ENCODE measurements at places on chromosomes 3 and 15.

- no peak for DNase-seq
These were observed 72.8 kb downstream of the KLF15 start for GRCh38 chr3:126284258-126284904.

- no peak for DNase-seq
These were observed 8.5 kb downstream of the ANPEP start for GRCh38 chr15:89806210-89806558.

DNA sequence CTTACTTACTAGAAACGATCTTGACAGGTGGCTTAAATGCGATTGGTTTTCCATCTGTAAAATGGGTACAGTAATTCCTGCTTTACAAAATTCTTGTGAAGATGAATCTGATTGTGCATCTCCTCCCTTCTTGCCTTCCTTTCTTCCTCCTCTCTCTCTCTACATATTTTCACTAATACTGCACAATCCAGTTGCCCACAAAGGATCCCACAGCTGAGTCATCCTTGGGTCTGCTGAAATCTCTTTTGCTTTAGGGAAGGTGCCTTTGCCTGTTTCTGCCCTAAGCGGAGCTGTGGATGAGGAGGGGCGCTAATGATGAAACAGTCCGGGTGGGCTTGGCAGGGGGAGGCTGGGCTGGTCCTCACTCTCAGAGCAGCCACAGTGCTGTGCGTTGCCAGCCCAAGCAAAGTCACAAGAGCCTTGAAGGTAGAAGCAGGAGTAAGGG, 46.1 kb downstream of the AMOTL2 start:
- no peak for DNase-seq

- no peak for DNase-seq
These were observed 22.6 kb upstream of the UMPS start for GRCh38 chr3:124707656-124708062.

DNA sequence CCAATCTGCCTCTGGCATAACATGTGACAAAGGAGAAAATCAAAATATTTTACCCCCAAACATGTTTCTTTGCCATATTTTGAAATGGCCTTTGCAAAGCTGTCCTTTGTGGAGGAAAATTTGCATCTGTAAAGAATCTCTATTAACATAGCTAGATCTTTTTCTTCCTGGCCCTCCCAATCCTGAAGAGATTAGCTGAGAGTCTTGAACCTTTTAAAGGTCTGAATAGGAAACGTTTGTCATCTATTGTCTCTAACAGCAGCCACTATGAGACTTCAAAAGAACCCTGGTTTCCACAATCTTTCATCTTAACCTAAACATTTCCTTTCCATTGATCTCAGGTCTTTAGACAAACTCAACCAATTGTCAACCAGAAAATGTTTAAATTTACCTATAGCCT, 520.9 kb upstream of the TGFBR2 start:
- DNase-seq = no peak

- no peak for DNase-seq
These were observed 74.0 kb upstream of the RARB start for GRCh38 chr3:25354071-25354470.

GRCh38 chr15:88674661-88675060, 35.8 kb downstream of the ISG20 start:
- DNase-seq = no peak

GRCh38 chr3:23055733-23056376, 147.3 kb upstream of the UBE2E2 start:
- no peak for DNase-seq

- DNase-seq = no peak
These were observed 491.9 kb downstream of the NTRK3 start for GRCh38 chr15:87764461-87765240.

DNA sequence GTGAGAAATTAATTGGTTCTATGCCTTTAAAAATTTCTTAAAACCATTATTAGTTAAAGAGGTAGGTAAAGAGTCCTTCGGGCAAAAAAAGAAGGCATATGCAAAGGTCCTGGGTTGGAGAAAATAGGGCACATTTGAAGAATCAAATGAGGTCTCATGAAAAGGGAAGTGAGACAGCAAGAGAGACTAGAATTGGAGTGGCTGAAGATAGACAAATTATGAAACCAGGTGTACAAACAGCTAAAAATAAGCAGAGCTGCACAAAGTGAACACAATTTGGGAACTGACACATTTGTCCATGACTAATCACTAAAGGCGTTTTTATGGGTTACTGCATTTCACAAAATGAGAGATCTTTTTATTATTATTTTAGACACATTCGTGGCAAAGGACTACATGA, 581.2 kb downstream of the PYDC2 start:
- DNase-seq = peak; percentile 87

- no peak for DNase-seq
These were observed 155.4 kb downstream of the DIPK2A start for GRCh38 chr3:144127014-144127413.

- no peak for DNase-seq
These were observed 27.1 kb upstream of the MAP3K13 start for GRCh38 chr3:185335799-185336198.

DNA sequence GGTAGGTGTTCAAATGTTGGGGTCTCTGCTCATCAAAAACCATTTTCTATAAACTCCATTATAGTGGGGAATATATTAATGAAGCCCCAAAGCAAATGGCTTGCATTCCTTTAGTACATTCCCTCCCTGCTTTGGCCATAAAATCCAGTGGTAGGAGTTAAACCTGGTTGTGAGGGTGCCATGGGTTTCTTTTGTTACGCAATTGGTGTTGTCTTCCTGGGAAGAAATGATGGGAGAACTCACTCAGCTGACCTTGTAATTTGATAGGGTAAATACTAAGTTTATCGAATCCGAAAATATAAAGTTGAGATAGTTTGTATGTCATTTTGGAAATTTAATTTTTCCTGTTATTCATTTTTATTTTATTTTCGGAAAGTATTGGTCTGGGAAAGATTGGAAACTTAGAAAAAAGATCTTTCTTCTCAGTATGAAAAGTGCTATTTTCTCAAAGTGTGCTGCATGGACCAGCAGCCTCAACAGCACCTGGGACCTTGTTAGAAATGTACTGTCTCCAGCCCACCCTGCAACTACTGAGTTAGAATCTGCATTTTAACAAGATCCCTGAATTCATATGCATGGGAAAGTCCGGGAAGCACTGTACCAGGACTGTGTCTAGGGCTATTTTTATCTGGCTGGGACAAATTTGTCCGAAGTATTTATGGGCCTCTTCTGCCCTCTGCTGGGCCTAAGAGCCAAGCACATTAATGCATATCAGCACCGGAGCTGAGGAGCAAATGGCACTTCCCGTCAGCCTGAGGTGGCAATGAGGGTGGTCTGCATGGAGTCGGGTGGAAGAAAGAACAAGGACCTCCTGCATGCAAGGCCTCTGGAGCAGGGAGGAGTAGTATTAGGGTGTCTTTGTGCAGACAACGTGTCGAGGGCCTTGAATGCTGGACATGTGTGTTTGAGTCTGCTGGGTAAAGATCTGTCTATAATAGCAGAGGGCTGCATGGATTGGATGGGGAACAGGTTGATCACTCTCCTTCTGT, 54.7 kb downstream of the FAM81A start:
- DNase-seq = peak; percentile 40

DNA sequence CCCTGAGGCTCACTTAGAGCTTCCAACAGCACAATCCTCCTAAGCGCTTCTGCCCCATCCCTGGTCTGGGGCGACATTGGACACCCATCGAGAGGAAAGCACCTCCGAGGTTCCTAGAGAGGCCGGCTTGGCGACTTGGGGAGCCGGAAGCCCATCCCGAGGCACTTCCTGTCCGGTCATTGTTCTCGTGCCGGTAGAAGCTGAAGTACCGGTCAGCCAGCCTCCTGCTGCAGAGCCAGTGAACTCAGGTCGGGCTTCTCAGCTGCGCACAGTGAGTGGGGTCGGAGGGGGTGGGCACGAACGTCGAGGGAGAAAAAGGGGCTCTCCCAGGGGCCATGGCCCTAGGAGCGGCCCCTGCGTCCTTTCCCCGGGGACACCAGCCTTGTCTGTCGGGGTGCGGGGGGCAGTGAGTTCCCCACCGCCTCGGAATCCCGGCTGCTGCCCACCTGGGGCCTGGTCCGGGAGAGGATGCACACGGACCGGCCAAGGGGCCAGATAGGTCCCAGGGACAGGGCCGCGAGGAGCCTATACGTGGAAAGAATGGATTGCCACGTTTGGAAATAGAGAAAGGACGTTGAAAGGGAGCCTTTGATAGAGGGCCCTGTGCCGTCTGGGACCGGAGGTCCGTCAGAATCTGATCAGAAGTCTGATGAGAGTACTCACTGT, at the start of gene ZNF35:
Gene ZNF35 (plus strand): TSS at position 169 of the 666 bp plus-strand sequence. CDS start 2,336 bp downstream, outside the sequence.
- DNase-seq = peak; percentile 41

GRCh38 chr3:14445773-14446172, 43.4 kb downstream of the SLC6A6 start:
- DNase-seq = no peak

- DNase-seq = no peak
These were observed 171.8 kb downstream of the EPHA6 start for GRCh38 chr3:96986241-96986640.

GRCh38 chr3:165181556-165181955, 14.6 kb downstream of the SLITRK3 start:
- DNase-seq = no peak

GRCh38 chr3:168249550-168250414, 154.1 kb upstream of the GOLIM4 start:
- DNase-seq = no peak

DNA sequence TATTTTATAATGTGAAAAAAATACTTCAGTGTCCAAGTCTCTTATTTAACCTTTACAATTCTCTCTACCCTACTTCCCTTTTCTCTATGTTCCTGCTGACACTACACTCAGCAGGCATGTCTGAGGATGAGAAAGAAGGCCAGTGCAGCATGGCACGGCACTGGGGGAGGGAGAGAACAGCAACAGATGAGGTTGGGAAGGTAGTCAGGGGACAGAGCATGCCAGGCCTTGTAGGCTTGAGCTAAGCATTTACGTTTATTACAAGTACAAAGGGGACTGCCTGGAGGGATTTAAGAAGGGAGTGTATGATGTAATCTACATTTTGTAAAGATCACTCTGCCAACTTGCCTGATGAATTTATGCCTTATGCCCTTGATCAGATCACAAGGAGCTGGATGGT, 117.3 kb upstream of the WNT5A start:
- no peak for DNase-seq

GRCh38 chr3:66655044-66655443, 154.2 kb upstream of the LRIG1 start:
- DNase-seq = no peak

GRCh38 chr3:109532257-109533216, 195.2 kb upstream of the DPPA4 start:
- no peak for DNase-seq
